Fibroblast of the conjunctiva (primary cell): ENCODE measurements at places on chromosomes 16 and 17.

DNA sequence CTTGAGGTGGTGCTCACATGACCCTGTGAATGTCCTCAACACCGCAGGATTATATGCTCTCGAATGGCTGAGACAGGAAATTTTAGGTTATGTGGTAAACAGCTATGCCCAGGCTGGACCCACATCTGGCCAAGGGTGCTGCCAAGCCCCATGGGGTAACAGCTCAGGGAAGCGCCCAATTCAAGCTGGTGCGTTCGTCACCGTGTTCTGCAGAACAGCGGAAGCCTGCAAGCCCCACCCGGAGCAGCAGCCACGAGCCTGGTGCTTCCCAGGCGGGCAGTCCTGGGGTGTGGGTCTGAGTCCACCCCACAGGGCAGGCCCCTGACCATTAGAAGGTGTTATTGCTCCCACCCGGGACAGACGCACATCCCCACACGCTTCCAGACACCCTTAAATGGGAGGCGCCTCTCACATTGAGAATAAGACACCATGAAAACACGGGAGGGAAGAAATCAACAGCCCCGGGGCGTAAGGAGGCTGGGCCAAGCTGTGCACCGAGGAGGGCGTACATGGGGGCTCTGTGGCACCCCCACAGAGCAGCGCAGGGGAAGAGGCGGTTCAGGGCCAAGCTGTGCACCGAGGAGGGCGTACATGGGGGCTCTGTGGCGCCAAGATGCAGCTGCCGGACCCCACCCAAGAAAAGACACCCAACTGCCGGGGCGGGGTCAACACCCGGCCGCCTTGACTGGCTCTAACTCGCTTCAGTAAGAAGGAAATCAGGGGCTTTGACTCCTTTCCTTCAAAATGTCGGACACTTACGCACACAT is 2.9 kb upstream of the CYBA start:
- DNase-seq, result no peak

DNA sequence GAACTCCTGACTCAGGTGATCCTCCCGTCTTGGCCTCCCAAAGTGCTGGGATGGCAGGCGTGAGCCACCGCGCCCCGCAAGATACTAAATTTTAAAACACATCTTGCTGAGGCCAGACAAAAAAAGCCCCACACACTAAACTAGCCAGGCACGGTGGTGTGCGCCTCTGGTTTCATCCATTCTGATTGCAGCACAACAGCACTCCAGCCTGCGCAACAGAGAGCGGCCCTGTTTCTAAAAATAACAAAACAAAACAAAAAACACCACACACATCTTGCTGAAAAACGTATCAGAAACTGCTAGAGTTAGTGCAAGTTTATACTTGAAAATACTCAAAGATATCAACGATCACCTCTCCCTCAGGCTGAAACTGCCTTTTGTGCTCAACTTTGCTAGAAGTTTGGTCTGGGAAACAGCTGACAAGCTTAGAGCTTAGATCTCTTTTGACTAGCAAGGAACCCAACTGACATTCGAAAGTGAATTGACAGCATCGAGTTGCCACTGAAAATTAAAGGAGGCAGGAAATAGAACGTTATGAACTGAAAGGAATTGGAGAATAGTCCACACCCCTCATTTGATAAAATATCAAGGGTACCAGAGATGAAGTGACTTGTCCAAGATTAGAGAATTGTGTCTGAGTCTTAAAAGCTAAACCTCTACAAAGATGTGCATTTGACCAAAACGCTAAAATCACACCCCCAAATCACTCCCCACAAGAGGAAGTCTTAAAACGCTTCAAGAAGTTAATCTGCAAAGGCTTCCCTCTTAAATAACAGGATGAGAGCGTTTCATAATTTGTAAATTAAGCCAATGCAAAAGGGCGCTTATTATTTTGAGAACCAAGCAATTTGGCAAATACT is 908 bp downstream of the COG4 start:
- DNase-seq, result no peak

GRCh38 chr17:19975601-19976000 is 2.0 kb downstream of the AKAP10 start:
- DNase-seq, result no peak

DNA sequence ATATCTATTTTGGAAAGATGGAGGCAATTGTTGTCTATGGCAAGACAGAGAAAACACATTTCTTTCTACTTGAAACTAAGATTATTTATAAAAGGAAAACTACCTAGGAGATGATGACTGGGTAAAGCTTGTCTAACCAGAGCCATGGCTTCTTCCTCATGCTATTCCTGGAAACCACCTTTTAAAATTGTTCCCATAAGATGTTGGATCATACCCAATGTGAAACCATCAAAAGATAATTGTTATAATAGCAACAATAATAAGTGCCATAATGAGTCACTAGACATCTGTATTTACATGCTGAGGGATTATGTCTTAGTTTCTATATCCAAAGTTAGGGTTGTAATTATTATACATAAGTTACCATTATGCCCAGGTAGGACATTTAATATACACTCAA is 428.4 kb downstream of the KCNJ2 start:
- DNase-seq, result no peak

GRCh38 chr16:50530277-50531236 is 17.6 kb upstream of the NKD1 start:
- DNase-seq, result no peak

DNA sequence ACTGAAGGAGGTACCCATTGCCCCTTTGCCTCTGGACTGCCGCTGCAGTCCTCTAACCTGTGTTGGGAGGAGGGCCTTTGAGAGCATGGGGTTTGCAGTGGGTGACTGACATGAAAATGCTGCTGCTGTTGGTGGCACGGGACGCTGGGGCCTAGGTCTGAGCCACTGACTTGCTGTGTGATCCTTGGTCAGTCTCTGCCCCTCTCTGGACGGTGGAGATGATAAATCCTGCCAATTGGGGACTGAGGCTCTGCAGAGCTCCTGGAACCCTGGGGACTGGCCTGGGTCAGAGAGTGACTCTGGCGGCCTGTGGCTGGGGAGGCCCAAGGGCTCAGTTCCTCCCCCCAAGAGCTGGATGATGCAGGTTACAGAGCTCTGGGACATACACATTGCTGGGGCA is 6.1 kb upstream of the PYDC1 start:
- DNase-seq, result no peak
